SW 1271 (cell line): ENCODE measurements at places on chromosomes 3 and 15.

- no peak for DNase-seq
Observed at GRCh38 chr3:162722337-162722736, 1225.7 kb downstream of the OTOL1 start.

DNA sequence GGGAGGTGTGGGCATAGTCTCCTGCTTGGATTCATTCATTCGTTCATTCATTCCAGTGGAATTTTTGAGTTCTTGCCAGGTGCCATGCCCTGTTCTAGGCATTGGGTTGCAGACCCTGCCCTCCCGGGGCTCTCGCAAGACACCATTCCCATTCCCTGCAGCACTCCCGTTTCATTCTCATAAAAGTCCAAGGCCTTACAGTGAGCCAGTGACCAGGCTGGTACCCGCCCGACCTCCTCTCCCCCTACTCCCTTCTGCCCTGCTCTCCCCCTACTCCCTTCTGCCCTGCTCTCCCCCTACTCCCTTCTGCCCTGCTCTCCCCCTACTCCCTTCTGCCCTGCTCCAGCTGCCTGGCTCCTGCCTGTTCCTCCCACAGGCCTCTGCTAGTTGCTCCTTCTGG is 41.9 kb downstream of the AMOTL2 start:
- DNase-seq = no peak

GRCh38 chr15:66523926-66524325 is 18.8 kb downstream of the ZWILCH start:
- no peak for DNase-seq

DNA sequence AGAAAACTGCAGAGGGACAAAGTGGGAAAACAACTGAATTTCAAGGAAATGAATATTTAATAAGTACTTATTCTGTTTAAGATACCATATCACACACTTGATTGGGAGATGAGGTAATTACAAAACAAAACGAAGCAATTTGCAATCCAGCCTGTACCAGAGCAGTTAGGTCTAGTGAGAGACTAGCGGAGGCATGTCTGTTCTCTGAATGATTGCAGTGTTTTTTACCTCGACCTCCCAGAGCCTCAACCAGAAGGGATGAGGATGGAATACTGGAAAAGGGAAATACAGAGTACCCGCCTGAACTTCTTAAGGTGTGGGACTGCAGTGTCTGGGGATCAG is 59.5 kb downstream of the PIK3CB start:
- no peak for DNase-seq

DNA sequence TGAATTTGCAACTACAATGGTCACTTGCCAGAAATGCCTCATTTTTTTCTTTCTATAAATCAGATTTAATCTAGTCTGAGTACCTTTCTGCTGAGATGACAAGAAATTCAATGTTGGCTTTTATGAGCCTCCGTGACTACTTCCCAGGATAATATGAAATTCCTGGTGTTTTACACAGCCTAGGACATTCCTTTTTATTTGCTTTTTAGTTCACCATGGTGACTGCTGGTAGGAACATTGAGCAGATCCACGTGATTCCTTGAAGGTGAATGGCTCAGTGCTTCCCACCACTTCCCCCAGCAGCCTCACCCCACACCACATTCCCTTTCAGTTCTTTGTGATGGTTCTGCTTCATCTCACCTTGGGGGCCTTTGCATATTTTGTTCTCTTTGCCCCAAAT is 4.3 kb upstream of the NPTN start:
- no peak for DNase-seq

DNA sequence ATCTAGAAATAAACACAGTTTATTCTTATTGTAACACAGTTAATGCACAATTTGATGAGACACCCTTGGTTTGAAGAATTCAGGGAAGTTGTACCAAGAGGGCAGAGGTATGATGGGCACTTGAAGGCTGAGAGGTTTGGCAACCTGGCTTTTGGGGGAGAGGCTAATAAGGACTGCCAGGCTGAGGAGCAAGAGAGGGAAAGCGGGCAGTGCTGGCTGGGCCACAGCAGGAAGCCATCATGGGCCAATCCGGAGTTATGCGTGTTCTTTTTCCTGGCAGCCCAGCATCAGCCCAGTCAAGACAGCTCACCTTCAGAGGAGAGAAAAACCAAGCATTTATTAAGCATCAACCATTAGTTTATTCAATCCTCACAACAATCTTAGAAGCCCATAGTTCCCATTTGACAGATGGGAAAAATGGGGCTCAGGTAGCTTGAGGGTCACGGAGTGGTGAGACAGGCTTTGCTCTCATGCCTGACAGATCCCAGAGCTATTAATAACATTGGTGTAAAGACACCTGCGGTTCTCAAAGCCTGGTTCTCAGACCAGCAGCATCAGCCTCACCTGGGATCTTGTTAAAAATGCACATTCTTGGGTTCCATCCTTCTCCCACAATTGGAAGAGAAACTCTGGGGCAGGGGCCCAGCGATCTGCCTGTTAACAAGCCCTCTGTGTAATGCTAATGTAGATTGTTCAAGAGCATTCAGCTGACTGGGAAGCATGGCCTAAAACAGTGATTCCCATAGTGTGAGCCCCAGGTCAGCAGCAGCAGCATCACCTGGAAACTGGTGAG is 183.7 kb downstream of the NTRK3 start:
- DNase-seq = no peak

GRCh38 chr15:61474796-61475195 is 245.7 kb upstream of the RORA start:
- DNase-seq = no peak

DNA sequence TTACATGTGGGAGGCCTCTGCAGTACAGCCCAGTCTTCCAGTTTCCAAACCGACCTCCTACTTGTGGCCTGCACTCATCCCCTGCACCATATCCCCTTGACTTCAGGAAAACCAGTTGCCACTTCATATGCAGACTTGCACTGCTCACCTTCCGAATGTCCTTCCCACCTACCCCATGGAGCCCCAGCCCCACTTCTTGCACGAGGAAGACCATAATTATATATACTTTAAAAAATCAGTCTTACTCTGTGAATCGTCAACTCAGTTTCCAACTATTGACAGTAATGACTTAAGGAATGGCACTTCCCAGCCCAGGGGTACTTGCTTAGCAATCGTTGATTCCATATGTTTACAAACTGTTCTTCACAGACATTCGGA is 136.1 kb downstream of the OPA1 start:
- no peak for DNase-seq

DNA sequence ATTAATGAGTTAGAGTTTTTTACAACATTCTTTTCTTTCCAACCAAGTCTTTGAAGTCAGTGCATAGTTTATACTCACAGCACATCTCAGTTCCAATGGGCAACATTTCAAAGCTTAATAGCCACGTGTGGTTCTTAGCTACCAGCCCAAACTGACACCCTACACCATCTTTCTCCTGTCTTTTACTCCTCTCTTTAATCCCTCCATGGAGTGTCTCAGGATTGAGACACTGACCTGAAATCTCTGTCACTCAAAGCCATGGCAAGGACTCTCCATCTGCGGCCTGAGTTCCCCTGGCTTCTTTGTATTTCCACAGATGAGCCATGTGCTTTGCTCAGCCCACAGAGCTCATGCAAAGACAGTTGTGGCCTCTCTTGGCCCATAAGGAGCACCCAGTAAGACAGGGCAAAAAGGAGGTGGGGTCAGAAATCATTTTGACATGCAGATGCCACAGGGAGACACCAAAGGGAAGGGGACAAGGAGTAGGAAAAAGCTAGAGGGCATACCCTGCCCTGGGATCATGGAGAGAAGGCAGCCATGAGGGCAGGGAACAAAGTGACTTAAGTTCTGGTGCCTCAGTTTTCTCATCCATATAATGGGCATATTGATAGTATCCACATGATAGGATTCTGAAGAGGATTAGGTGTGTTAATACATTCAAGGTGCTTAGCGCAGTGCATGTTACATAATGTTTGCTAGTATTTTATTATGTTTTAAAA is 493.6 kb upstream of the PROK2 start:
- DNase-seq = no peak

GRCh38 chr3:192887701-192888100 is 30.0 kb downstream of the MB21D2 start:
- DNase-seq = no peak

DNA sequence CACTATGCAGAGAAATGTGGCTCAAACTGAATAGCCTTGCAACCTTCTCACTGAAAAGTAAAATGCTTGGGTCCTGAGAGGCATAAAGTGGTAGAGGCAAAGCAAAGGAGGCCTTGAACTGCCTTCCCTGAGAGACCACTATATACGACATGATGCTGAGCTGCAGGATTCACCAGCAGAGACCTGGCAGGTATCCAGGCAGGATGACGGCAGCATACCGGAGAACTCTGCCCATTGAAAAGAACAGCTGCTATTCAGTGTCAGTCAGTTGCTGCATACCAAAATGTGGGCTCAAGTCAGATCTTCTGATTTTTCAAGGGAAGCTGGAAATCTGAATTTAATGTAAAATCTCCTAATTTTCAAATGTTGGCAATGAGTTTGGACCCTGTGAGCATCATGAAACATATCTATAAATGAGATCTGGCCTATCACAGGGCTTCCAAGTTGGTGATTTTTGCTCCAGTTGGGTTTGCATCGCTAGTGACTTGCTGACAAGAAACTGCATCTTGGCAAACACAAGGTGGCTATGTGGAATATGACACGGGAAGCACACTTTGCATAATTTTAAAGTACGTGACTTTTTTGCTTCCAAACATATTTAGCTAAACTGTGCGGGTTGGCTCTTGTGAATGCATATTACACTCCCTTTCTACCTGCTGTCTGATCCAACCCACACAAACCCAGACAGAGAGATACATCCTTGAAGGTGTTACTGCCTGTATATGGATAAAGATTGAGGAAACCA is 529.0 kb downstream of the AGBL1 start:
- no peak for DNase-seq

DNA sequence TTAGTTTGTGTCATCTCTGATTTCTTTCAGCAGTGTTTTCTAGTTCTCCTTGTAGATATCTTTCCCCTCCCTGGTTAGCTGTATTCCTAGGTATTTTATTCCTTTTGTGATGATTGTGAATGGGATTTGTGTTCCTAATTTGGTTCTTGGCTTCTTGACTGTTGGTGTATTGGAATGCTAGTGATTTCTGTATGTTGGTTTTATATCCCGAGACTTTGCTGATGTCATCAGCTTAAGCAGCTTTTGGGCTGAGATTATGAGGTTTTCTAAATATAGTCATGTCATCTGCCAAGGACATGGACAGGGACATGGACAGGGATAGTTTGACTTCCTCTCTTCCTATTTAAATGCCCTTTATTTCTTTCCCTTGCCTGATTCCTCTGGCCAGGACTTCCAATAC is 35.8 kb downstream of the MYO9A start:
- DNase-seq = no peak

GRCh38 chr3:46358466-46358865 is 4.6 kb downstream of the CCR2 start:
- no peak for DNase-seq

DNA sequence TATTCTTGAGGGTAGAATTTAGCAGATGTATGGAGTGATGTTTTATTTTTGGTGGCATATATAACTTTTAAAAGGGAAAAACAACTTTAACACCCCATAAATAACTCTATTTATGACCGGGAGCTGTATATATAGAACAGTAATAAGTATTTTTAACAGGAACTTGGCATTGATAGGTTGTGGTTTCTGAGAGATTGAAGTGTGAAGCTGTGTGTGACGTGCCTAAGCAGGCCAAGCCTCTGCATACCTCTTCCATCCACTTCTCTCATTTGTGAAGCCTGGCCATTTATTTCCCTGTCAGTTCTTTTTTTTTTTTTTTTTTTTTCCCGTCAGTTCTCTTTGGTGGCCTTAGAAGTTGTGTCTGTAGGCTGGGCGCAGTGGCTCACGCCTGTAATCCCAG is 23.0 kb downstream of the RBM5 start:
- DNase-seq = no peak

GRCh38 chr3:120982608-120983320 is 74.8 kb downstream of the STXBP5L start:
- DNase-seq = no peak

DNA sequence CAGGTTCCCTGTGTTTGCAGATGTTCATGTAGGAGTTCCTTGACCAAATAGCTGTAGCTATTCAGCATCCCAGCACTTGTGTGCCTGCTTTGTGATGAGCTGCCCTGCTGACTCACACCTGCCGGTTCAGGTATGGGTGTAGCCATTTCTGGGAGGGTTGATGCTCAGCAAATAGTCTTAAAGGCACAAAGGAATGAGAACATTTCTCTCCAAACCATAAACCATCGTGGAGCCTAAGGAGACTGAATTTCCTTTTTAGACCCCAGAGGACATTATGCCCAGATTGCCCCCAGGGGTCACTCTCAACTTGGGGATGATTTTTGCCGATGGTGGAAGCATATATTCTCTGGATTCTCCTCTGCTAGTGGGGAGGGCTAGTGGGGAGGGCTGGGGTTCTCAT is 80.6 kb downstream of the ADAMTSL3 start:
- no peak for DNase-seq

DNA sequence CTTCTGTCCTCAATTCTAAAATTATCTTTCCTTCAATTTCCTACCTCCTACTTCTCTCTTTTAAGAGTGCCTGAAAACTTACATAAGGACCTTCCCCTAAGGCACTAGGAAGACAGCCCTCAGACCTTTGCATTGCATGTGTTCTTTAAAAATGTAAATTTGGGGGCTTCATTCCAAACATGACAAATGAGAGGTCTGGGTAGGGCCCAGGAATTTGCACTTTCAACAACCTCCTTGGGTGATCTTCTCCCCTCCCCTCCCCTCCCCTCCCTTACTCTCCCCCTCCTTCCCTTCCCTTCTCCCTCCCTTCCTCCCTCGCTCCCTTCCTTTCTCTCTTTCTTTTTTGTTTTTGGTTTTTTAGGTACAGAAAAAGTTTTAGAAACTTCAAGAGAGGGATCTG is 18.7 kb downstream of the USF3 start:
- DNase-seq = no peak

DNA sequence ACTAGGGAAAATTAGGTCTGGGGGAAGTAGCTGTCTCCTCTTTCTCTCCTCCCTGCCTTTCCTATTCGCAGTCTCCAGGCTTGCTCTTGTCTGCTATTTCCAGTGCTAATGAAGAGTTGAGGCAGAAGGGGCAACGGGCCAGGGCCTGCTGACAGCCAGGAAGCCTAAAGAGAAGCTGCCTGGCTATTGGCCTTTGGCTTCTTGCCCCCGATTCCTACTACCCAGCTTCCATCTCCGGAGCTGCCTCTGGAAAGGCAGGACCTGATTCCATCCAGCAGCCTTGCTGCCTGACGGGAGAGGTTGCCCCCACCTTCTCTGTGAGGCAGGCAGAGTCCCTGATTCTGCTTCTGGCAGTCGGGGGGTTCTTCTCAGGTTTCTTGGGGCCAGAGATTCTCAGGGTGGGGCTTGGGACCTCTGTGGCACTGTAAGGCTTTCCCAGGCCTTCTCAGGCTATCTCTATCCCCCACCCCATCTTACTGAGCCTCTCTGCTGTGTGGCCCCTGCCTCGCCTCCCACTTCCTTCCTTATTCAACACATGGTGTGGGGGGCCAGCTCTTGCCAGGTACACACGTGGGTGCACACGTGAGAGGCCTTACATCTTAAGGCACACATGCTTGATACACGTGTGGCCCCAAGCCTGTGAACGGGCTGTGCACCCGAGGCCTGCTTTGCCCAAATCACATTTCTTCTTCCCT is 18.2 kb upstream of the JMJD7 start:
- no peak for DNase-seq

DNA sequence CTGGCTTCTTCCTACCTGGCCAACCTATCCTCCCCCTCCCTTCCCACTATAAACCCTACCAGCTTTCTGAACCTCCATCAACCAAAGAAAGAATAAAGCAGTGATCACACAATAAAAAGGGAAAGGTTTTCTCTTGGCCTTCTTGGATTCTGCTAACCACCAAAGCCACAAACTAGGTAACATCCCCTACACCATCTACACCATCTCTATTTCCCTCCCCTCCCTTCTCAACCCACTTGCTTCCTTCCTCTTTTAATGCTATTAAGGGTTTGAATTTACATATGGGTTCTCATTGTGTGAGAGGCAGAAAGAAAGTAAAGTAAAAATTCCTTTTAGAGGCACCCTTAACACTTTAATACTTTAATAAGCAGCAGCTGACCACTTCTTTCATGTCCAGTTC is 25.8 kb upstream of the RSL24D1 start:
- no peak for DNase-seq
